H9 (cell line): ENCODE measurements at places on chromosomes 12 and 14. TPM values are rescaled to one million over a fixed set of nuclear protein-coding genes. Genes with fewer than 3 reads are reported as not detected.

B4GALNT3 gene
- total RNA-seq, result 22.1 and 23.3 TPM in 2 replicates

DNA sequence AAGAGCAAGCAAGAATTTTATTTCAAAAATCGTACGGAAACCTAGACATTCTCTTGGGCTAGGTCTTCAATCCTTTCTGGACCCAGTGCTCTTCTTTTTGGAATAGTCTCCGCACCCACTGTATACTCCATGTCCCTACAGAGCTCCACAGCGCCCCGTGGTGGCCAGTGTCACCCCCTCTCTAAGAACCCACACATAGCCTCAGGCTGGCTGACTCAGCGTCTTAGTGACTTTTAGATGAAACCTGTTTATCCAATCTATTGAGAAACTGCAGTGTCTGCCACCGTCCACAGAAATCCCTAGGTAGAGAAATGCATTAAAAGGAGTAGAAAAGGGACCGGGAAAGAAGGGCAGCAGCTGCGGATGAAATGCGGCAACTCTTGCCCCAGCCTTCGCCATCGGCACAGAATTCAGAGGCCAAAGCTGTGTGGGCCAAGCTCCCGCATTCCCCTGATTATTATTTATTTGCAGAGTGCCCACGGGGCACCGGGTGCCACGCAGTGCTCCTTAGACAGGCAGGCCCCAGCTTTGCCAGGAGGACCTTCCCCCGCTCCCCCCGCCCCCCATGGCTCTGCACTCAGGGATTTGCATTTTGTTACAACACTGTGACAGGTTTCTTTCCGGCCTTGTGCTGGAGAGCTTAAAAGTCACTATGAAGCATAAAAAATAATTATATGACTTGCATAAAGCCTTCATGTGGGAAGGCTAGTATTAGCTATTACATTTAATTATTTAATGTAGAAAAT lies 170.1 kb upstream of the FKBP4 start:
- peak; percentile 87 for DNase-seq
- peaks cover 7% of the 10 kb centered on the region for H3K4me1 ChIP-seq
- no peak overlapping the region for H3K27ac ChIP-seq
- no peak overlapping the region; the same call in 2 of the 3 replicates for H3K4me3 ChIP-seq

DNA sequence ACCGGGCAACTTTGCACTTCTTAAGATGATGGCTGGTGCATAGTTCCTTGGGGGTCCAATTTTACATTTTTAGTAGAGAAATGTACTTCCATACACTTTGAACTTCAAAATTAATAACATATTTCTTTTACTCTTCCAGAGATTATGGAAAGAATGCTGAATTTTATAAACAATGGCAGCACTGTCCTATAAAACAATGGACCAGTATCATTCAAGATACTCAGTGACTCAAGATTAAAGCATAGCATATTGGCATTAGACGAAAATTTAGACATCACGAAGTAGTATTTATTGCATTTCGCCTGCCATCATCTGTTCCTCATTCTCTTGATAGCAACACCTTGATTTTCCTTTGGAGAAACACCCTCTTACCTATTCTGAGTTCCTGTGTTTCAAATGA lies 118.3 kb upstream of the ATF7IP start:
- no peak overlapping the region for H3K27ac ChIP-seq
- peaks cover 3% of the 10 kb centered on the region; the same call in 1 of the 2 replicates for H3K4me1 ChIP-seq
- H3K36me3 ChIP-seq, result peaks cover 6% of the 10 kb centered on the region
- H3K27me3 ChIP-seq, result no peaks in the 10 kb centered on the region

FAM186B gene
- 0.42 and 0.46 TPM in 2 replicates for total RNA-seq

NINJ2 gene
- 0.24 and 0.77 TPM in 2 replicates for total RNA-seq

NPFF gene
- total RNA-seq, result not detected in 2 replicates

DNA sequence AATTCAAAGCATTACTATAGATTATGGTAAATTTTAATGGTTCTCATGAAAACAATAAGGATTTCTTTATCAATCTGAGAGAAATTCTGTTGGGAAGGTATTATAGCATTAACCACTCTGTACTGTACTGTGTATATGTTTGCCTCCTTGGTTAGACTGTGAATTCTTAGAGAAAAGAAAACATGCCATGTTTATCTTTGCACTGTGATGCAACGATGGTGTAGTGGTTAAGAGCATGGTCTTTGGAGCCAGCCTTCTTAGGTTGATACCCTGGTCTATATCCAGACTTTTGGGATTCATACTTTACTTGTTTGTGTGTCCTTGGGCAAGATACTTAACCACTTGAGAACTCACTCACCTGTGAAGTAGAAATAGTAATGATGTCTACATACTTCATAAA lies 32.2 kb upstream of the NUBPL start:
- DNase-seq, result no peak
- H3K27ac ChIP-seq, result no peak overlapping the region
- no peaks in the 10 kb centered on the region for H3K36me3 ChIP-seq
- H3K4me1 ChIP-seq, result no peaks in the 10 kb centered on the region
- no peaks in the 10 kb centered on the region for H3K27me3 ChIP-seq

LIN7A gene
- 18.3 and 18.4 TPM in 2 replicates for total RNA-seq

DNA sequence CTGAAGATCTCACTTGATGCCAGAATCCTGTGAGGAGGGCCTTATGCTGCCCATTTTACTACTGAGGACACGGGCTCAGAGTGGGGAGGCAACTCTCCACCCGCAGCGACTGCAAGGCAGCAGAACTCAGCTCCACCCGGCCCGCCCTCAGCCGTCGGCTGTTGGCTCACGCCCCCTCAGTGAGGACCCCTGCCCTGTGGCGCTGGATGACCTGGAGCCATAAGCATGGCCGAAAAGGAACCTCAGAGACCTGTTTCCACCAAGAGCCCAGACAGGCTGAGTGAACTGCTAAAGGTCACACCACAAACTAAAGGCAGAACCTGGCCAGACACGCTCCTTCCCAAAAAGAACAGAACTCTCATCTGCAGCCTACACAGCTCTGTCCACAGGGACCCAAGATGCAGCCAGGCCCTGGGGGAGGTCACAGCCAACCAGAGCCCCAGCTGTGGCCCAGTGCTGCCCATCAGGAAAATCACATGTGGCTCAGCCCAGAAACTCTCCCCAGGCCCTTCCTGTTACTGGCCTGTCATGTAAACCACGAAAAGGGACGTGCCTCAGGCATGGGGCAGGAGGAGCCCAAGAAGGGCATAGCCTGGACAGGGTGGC lies 32.8 kb downstream of the CCNK start:
- no peak overlapping the region for H3K4me3 ChIP-seq
- H3K36me3 ChIP-seq, result peaks cover 7% of the 10 kb centered on the region; the same call in 2 of the 3 replicates

DIO3 gene
- total RNA-seq, result 0.20 TPM in 1 of 2 replicates, not detected in the other

SPTSSA gene
- total RNA-seq, result 22.4 and 23.3 TPM in 2 replicates

FAM181A gene
- total RNA-seq, result not detected in 2 replicates

CPNE6 gene
- total RNA-seq, result not detected in 2 replicates

RPS6KA5 gene
- 3.7 and 3.8 TPM in 2 replicates for total RNA-seq

- no peaks in the 10 kb centered on the region for H3K27me3 ChIP-seq
- no peak overlapping the region for H3K27ac ChIP-seq
- DNase-seq, result no peak
- H3K4me1 ChIP-seq, result no peaks in the 10 kb centered on the region
- no peak overlapping the region for H3K4me3 ChIP-seq
- no peaks in the 10 kb centered on the region for H3K36me3 ChIP-seq
Observed at GRCh38 chr12:93957168-93957567, 191.2 kb upstream of the PLXNC1 start.
